ENCODE measurements at places on chromosomes 7 and 10.
A peak's percentile ranks its signal among the peaks of the same experiment; 100 is the strongest.

DNA sequence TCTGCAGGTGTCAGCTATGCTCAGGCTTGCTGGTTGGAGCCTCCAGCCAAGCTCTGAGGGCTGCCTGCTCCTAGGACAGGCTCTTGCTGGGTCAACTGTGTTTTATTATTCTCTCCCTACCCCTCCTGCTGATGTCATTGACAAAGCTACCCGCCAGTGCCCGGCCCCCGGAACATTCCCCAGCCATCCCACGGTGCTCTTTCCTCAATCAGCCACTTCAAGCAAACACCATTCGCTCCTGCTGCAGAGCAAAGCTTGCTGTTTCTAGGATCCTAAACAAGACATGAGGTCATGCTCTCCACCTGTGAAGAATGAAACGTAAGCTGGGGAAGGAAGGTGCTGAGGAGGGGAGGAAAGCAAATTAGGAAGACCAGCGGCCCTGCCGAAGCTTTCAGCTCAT, 2.1 kb upstream of the C10orf71 start:
- no peak for DNase-seq
- H3K27ac ChIP-seq = no peak overlapping the region
- H3K27me3 ChIP-seq = peaks cover 10% of the 10 kb centered on the region
- H3K4me3 ChIP-seq = no peak overlapping the region
- no peaks in the 10 kb centered on the region for H3K36me3 ChIP-seq
- no peaks in the 10 kb centered on the region for H3K4me1 ChIP-seq

GRCh38 chr7:25720427-25720826, 431.6 kb upstream of the NFE2L3 start:
- H3K4me3 ChIP-seq = no peak overlapping the region
- H3K27ac ChIP-seq = no peak overlapping the region
- no peaks in the 10 kb centered on the region for H3K27me3 ChIP-seq
- DNase-seq = no peak

- H3K27ac ChIP-seq = no peak overlapping the region
- H3K4me3 ChIP-seq = no peak overlapping the region
- no peaks in the 10 kb centered on the region for H3K36me3 ChIP-seq
- DNase-seq = no peak
- no peaks in the 10 kb centered on the region for H3K4me1 ChIP-seq
- no peaks in the 10 kb centered on the region for H3K27me3 ChIP-seq
Measured at GRCh38 chr10:85187047-85187446, 858.7 kb downstream of the CCSER2 start.

DNA sequence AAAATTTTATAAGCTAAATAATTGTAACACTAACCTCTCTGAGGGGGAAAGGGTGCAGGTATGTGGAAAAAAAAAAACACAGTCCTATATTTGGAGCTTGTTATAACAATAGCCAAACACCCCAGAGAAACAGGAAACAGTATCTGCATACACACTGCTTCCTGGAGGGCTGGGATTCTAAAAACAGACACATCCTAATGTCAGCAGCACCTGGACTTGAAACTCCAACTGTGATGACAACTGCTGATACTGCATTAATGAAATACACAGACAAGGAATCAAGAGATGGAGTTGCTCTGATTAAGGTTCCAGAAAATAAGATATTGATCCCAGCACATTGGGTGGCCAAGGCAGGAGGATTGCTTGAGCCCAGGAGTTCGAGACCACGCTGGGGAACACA, 9.3 kb downstream of the DAGLB start:
- no peak overlapping the region for H3K27ac ChIP-seq
- DNase-seq = no peak
- H3K36me3 ChIP-seq = peaks cover 22% of the 10 kb centered on the region
- no peaks in the 10 kb centered on the region for H3K27me3 ChIP-seq
- H3K4me3 ChIP-seq = no peak overlapping the region

- H3K4me1 ChIP-seq = no peaks in the 10 kb centered on the region
- no peak for DNase-seq
- H3K27ac ChIP-seq = no peak overlapping the region
- H3K36me3 ChIP-seq = no peaks in the 10 kb centered on the region
- peaks cover 4% of the 10 kb centered on the region for H3K27me3 ChIP-seq
Measured at GRCh38 chr10:78605800-78606350, 462.9 kb upstream of the ZMIZ1 start.

DNA sequence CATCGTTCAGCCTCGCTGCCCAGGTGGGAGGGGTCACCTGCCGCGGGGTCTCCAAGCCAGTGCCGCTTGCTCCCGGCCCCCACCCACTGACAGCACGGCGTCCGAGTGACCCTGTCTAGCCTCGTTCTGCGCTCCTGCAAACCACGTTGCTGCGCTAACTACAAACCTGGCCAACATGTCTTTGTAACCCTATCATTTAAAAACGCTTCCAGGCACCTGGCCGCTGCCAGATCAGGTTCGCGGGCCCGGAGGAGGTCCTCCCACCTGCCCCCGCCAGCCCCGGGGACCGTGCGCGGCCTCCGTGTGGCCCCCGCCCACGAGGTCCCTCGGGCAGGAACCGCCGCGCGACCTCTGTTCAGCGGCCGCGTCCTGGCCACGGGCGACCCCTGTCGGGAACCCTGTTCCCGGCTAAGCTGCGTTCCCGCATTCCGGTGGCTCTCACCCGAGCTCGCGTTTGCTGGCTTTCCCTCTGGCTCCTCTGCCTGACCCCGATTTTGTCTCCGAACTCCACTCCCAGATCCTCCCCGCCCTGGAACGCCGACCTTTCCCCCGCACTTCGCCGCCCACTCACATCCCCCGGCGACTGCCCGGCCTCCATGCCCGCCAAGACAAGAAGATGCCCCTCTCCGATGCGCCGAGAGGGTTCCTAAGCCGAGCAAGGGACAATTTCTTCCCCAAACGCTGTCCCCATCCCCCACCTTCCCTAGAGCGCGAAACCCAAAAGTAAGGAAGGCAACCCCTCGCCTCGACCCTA, 2.4 kb downstream of the SFMBT2 start:
- no peak for DNase-seq
- peaks cover 29% of the 10 kb centered on the region for H3K4me1 ChIP-seq
- H3K4me3 ChIP-seq = peak overlapping the region; percentile 76

Data from astrocyte (in vitro differentiated cells and primary cell).